ENCODE measurements at places on chromosomes 3 and 15.

GRCh38 chr15:89627256-89627970 is 27.9 kb downstream of the KIF7 start:
- no peak for DNase-seq

DNA sequence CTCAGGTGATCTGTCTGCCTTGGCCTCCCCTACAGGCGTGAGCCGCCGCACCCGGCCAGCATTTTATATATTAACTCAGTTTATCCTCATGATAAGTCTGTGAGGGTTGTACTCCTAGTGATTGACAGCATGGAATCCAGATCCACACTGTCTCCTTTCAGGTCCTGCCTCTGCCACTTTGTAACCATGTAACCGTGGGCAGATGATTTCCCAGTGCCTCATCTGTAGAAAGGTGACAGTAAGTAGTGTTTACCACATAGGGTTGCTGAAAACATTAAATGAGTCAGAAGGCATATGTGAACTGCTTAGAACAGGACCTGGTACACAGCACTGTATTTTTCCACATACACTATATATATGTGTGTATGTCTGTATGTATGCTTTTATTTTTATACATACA is 2.4 kb downstream of the FYTTD1 start:
- DNase-seq = no peak

GRCh38 chr3:14434498-14435151 is 32.2 kb downstream of the SLC6A6 start:
- DNase-seq = no peak

DNA sequence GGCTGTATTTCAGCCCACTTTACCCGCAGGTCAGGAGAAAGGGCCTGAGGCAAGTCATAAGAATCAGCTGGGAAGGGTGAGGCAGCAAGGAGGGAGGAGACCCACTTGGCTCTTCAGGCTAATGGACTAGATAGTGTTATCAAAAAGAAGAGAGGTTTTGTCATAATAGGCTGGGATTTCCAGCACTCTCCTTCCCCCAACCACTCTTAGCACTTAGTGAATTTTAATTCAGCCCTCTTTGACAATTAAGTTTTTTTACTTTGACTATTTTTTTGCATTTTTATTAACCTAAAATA is 771 bp downstream of the MPI start:
- DNase-seq = no peak

GRCh38 chr3:144289057-144289456 is 317.4 kb downstream of the DIPK2A start:
- no peak for DNase-seq

GRCh38 chr3:194399874-194400411 is 877 bp upstream of the GP5 start:
- no peak for DNase-seq

GRCh38 chr3:50193286-50193685 is 1.9 kb downstream of the GNAT1 start:
- no peak for DNase-seq

GRCh38 chr3:168598250-168598649 is 502.5 kb upstream of the GOLIM4 start:
- DNase-seq = no peak

DNA sequence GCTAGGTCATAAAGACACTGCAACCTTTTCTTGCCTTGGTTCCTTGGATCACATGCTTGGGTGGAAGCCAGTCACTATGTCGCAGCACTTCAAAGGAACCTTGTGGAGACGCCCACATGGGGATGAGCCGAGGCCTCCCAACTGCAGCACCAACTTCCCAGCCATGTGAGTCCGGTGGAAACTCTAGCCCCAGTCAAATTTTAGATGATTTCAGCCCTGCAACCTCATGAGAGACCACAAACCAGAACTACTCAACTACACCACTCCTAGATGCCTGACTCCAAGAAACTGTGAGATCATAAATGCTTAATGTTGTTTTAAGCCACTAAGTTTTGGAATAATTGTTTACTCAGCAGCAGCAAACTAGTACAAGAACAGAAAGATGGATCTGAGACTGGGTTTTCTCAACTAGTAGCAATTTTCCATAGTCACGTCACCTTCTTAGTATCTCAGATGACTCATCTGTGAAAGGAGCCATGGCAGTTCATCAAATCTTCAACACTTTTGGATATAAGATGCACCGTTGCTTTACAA is 86.5 kb downstream of the MB21D2 start:
- DNase-seq = no peak

DNA sequence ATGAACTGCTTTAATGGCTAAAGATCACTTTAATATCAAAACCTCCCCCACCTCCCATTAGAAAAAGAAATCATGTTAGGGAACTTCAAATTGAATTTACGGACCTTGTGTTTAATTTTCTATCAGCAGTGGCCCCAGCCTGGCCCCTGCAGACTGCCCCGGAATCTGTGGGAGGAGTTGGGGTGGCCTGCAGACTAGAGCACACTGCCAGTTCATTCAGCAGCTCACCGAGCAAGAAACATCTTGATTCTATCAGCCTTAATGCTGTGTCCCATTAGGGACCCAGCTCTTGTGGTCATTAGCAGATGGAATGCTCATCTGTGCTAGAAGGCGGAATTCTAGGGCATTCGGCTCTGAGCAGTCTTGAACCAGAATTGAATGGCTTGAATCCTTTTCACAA is 54.2 kb downstream of the FLNB start:
- no peak for DNase-seq

DNA sequence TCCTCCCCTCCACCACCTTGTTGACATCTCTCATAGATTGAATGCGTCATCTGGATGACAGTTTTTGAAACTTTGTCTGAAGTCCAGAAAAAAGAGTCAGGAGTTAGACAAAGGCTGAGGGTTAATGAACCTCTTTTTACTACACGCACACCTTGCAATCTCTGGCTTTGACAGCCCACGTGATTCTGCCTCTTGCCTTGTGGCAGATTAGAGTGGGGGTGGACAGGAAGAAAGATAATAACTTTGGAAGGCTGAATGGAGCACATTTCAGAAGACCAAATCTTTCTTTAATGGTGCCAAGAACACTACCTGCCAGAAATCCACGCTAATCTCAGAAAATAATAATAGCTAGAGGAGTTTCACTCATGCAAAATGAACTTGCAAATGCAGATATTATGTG is 327.9 kb upstream of the TRIM42 start:
- no peak for DNase-seq

DNA sequence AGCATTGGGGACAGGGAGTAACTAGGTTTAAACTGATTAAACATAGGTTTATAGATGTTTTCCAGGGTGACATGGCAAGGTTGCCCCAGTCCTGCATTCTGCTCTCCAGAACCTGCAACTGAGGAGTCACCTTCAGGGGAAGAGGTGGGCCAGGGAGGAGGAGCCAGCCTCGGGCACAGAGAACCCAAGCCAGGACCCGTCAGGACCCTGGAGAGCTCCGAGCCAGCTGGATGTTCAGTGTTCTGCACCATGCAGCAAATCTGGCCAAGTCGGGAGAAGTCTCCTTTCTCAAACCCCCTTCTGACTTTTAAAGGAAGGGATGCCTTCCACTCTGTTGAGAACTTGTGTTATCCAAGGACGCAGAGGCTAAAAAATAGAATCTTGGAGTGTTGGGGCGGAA is 62.1 kb upstream of the SLC6A11 start:
- no peak for DNase-seq

DNA sequence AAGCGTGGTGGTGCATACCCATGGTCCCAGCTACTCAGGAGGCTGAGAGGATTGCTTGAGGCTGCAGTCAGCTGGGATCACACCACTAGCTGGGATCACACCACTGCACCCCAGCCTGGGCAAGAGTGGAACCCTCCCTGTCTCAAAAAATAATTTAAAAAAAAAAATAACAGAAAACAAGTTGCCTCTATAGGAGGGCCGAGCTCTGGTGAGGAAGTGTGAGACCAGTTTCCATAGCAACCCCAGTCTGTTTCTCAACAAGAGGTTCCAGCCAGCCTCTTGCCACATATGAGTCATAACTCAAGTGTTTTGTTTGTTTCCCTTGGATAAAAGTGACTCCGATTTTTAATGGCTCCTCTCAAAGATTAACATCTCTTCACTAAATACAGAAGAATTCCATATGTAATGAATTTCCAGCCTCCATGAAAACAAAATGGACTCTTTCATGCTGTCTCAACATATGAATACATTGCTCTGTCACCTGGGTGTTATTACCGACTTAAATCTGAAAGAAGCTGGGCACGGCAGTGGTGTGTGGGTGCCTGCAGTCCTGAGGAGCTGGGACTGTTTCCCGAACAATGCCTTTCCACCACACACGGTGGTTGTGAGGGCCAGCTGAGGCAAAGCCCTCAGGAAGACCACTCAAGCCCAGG is 19.7 kb downstream of the TMEM43 start:
- no peak for DNase-seq

DNA sequence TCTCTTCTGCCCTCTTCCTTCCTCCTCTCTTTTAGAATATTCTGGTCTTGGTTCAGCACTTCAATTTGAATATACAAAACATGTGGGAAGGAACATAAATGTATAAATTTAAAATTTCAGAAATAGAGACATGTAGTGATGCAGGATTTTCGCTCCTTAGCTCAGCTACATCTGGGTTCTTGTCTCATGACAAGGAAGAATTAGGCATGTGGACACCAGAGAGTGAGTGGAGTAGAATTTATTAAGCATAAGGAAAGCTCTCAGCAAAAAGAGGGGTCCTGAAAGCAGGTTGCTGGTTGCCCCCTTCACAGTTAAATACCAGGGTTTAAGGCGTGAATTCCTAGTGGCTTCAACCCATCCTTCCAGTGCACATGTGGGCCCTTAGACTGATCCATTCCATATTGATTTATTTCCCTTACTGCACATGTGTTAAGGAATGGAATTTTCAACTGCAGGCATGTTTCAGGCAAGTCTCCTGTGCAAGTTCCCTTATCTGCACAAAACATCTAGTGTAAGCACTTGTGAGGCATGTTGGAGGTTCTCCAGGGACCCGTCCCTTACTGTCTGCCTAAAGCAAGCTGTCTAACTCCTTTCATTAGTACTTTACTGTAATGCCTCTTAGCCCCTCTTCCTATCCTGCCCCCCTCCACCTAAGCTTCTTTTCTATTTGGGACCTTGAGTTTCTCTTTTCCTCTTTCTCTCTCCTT is 133.2 kb upstream of the STRIT1 start:
- DNase-seq = no peak

GRCh38 chr3:152496716-152497115 is 228.0 kb downstream of the MBNL1 start:
- DNase-seq = no peak

GRCh38 chr3:177742273-177742672 is 545.0 kb upstream of the TBL1XR1 start:
- no peak for DNase-seq

GRCh38 chr3:32238453-32239306 is at the start of gene CMTM8:
Gene CMTM8 (plus strand): TSS chr3:32238680. CDS start chr3:32238973, 293 bp downstream.
- peak; percentile 52 for DNase-seq
